ENCODE measurements at places on chromosomes 7 and 10. TPM values are rescaled to one million over a fixed set of nuclear protein-coding genes. Genes with fewer than 3 reads are reported as not detected.

HOXA13 gene
- under 0.01 TPM for total RNA-seq

GATA3 gene
- total RNA-seq, result 0.52 TPM

RHOBTB1 gene
- total RNA-seq, result 32.3 TPM

PIP gene
- total RNA-seq, result not detected

GPR141 gene
- not detected for total RNA-seq

HOXA1 gene
- 1.8 TPM for total RNA-seq

WNT16 gene
- not detected for total RNA-seq
